Bronchus fibroblast of lung (primary cell): ENCODE measurements at places on chromosomes 1 and 21. TPM values are rescaled to one million over a fixed set of nuclear protein-coding genes. Genes with fewer than 3 reads are reported as not detected.

The CLCC1 gene
- 14.9 and 17.0 TPM in 2 replicates for total RNA-seq

The IL19 gene
- total RNA-seq: not detected in 2 replicates

The NEXN gene
- 6.4 and 9.2 TPM in 2 replicates for total RNA-seq

The RNASEL gene
- total RNA-seq: 2.5 and 2.9 TPM in 2 replicates

The RPTN gene
- not detected in 2 replicates for total RNA-seq
